ENCODE measurements at places on chromosomes 16 and 17.

DNA sequence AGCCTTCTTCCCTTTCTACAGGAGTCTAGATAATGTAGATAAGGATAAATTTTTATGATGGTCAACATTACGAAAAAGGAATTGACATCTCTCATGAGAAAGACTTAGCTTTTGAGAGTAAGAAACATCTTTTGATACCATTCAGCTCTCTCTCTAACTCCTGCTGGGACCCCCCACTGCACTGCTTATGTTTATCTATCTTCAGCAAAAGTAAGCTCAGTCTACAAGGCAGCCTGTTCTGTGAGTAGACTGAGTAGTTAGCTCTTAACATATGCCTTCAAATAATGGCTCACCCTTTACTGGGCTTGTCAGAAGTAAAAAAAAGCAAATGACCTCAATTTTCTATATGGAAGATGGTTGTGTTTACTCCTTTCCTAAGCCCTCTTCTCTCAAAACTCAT, 372.2 kb upstream of the CDH11 start:
- DNase-seq = no peak

- no peak for DNase-seq
These were observed 7.2 kb downstream of the SOX9 start for GRCh38 chr17:72128039-72128438.

GRCh38 chr17:67769231-67769630, 51.5 kb downstream of the NOL11 start:
- DNase-seq = no peak

DNA sequence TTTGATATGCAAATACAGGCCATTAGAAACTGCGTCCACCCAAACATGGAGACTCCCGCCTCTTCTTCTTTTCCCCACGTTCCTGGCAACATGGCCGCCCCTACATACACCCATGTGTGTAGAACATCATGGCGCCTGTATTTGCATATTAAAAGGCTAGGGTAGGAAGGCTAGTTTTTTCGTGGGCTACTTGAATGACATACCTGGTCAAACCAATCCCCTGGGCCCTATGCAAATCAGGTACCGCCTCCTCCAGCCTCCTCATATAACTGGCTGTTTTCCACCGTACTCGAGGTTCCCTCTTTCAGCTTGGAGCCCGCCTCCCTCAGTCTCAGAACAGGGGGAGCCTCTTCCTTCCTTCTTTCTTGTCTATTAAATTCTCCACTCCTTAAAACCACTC, 840 bp upstream of the CD300LB start:
- no peak for DNase-seq

- no peak for DNase-seq
These were observed 223.9 kb downstream of the ZFHX3 start for GRCh38 chr16:72824027-72824426.
